Fibroblast of the aortic adventitia (primary cell): ENCODE measurements at places on chromosomes 4 and X.

GRCh38 chrX:1002611-1003010, 209.8 kb downstream of the CRLF2 start:
- DNase-seq, result no peak

GRCh38 chrX:39536211-39536610, 561.5 kb downstream of the BCOR start:
- no peak for DNase-seq

GRCh38 chr4:161554372-161554990, 609.3 kb downstream of the FSTL5 start:
- no peak for DNase-seq

GRCh38 chr4:36394352-36394903, 113.0 kb downstream of the DTHD1 start:
- DNase-seq, result no peak

DNA sequence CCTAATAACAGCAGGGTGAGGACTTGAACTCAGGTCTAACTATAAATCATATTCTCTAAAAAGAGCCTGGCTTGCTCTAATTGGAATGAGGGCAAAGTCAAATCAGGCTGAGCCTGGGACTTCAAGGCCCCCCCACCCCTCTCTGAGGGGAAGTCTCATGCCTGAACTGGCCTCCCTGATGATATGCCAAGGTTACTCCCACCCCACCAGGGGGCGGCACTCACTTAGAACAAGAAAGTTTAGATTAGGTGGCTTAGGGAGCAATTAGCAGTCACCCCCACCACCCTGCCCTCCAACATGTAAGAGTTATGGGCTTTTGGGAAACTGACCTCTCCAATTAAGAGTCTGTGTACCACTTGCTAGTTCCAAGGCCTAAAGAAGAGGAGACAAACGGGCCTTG, 2.7 kb downstream of the FOXO4 start:
- peak; percentile 34 for DNase-seq

DNA sequence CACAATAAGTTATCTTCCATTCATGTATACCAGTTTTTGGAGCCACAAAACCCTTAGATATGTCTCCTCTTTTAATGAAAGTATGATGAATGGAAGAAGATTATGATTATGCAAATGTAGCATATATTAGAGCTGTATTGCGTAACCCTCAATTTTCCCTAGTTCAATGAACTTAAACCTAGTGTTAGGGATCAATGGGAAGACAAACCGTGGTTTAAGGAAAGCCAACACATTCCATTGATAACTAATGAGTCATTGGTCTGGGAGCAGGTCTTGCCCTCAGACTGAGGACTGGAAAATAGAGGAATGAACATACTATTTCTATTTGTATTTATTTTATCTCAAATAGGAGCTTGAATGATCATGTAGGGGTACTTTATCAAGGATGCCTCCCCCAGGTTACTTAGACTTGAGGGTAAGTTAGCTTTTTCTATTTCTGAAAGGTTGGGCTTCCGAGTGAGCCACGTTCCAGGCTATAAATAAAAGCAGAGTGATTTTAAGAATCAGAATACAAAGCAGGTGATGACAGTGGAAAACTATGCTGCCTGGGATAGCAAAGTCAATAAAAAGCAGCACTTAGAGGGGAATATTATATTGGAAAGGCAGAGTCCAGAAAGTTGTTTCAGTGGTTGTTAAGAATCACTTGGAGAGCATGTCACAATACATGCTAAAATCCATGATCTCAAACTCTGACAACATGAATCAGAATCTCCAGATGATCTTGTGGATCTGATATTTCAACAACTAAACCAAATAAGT, 356.0 kb downstream of the ADAM29 start:
- peak; percentile 53 for DNase-seq

DNA sequence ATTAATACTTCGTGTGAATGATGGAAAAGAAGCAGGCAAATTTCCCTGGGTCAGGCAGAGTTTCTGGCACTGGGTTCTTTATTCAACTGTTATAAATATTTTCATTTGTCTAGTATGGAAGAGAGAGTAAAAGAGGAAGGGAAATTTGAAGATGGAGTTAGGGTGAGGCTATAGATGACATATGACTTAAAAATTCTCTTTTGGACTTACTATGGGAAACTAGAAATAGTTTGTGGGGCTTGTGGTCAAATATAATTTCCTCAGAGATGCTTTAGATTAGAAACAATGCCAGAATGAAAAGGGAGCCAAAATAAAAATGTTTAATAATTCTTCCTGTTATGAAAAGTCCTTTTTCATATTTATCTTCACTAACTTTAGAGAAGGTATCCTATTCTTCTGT, 103.2 kb downstream of the GC start:
- peak; percentile 56 for DNase-seq

DNA sequence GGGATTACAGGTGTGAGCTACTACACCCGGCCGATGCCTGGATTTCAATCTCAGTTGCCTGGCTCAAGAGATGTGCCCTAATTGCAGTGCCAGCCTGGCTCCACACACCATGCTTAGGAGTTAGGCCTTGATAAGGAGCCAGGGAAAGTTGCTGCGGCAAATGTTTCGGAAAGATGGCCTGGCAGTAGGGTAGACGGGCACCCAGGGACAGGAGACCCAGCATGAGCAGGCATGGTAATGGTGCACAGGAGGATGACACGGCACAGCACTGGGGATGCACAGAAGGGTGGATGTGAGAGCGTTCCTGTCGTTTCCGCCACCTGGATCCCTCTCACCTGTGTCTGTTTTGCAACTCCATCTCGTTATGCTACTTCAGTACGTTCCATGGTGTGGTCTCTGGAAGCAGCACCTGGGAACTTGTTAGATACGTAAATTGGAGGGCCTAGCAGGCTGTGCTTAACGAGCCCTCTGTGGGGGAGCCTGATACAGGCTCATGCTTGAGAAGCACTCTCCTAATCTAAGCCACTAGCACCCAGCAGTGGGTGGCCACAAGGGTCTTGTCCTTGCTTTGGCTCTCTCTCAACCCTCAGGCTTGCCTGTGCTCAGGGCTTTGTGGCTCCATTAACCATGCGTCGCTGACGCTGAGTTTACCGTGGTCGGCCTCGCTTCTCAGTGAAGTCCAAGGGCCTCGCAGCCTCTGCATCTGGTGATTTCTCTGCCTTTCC, 20.3 kb downstream of the RNF4 start:
- no peak for DNase-seq

- no peak for DNase-seq
Measured at GRCh38 chr4:184895012-184895695, 69.4 kb upstream of the ACSL1 start.

DNA sequence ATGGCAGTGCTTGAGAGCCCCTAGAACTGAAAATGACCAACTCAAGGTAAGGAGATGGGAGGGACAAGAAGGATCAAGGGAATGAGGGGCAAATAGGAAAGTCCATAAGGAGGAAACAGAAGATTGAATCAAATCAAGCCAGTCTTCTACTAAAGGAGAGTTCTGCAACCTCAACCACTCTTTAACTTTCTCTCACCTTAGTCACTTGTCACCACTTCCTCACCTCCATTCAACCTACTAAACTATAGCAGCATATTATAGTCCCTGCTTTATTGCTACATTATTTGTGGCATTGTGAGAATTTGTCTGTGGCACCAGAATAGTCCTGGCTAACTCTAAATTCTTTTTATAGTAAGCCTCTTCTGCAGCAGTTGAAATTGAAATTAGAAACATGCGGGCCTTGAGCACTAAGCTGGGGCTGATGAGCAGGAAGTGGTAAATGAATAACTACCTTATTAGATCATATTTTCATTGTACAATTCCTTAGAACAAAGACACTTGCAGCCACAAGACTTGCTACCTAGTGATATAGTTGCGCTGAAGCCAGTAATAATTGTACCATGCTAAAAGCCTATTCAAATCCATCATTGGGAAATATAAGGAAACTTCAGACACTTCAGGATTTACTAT, 336.9 kb downstream of the ZNF674 start:
- DNase-seq, result peak; percentile 8

DNA sequence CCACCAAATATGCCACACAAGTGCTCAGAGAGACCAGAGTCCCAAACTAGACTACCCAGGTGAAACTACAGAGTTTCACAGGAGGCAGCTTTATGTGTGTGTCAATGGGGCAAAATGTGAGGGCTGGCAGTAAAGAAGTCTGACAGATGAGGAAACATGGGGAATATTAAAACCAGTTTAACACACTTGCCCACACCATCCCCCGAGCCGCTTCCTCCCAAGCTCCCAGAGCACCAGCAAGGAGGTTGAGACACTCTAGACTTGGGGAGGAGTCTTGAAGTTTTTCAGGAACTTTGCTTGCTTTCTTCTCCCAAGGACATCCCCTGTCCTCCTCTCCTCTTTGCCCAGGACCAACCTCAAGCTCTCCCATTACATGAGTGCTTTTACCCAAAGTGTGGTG, 94.7 kb upstream of the SPRY1 start:
- DNase-seq, result no peak

DNA sequence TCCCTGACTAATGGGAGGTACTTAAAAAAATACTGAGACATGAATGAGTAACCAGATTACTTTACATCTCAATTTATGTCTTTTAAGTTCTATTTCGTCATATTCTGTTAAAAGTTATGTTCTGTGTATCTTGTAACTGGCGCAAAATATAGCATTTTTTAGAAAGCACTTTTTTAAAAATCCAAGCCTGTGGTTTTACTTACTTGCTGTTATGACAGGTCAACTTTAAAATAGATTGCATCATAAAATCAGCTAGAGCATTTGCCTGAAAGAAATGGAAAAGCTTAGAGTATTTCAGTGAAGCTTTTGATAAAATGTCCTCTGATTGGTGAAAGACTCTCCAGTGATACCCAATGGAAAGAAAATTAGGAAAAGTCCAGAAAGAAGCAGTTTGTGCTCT, 1892.3 kb upstream of the TENM3 start:
- no peak for DNase-seq
